ENCODE measurements at places on chromosomes 4 and X.
A peak's percentile ranks its signal among the peaks of the same experiment; 100 is the strongest.

DNA sequence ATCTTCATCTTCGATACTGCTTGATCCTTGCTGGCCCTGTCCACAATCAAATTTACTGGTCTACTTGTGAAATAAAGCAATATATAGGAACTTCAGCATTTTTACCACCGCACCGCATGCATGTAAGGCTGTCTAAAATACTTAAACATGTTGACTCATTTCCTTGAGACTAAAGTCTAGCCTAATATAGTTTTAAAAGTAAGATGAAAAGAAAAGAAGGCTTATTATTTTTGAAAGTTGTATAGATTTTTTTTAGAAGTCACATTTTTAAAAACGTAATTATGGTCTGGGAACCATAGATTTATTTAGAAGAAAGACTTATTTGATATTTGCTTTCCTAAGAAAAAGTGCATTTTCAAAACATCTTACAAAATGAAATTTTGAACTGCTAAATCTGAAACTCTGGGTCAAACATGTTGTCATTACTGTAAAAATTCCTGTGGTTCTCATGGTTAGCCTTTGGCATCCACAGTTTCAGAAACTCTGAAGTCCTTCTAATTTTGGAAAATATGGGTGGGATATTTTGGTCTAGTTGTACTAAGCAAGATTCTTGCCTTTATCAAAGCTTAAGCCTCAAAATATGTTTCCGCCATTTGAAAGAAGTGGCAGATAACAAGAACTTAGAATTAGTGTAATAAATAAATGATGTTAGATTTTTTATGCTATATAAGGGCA, 423.5 kb upstream of the CTSO start:
- DNase-seq, result no peak

DNA sequence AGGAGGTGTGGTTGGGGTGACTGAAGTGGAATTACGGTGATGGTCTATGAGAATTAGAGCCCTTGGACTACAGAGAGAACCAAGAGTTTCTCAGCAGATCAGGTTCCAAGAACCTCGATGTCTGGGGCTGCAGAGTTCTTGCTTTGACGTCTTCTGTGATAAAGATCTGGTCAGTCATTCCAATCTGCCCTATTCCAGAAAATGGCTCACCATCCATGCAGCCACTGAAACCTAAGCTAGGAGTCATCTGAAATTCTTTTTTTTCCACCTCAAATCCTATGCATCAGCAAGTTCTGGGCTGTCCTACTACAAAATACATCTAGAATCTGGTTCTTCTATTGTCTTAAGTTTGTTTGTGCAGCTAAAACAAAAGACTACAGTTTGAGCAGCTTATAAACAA, 254.4 kb upstream of the PGRMC2 start:
- no peak for DNase-seq

DNA sequence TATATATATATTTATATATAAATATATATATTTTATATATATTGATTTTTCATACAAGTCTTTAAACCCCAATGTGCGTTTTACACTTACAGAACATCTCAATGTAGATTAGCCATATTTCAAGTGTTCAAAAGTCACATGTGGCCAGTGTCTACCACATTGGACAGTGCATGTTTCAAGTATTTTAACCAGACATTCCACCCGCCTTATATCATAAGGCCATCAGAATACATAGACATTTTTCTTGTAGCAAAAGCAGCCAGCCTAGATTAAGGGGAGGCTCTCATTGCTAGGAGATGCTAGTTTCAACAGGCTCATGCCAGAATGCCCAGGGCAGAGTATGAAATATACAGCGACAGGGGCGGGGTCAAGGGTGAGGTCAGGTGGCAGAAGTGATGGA, 202.0 kb downstream of the NR3C2 start:
- DNase-seq, result no peak

DNA sequence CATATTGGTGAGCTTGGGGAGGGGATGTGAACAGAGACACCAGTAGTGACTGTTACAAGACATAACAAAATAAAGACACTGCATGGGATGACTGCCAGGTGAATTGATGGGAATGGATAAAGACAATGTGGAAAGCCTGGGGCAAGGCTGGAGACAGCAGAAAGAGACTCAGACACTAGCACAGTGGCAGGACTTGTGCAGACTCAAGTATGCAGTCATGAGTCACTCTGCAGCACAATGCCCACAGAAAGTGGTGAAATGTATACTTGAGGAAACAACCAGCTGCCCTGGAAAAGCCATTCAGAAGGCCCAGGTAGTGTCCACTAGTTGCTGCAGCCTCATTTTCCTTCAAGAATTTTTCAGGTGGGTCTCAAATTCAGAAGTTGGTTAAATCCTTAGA, 452.3 kb downstream of the MID1IP1 start:
- DNase-seq, result no peak

GRCh38 chr4:76963131-76963750, 13.7 kb downstream of the SEPTIN11 start:
- no peak for DNase-seq

DNA sequence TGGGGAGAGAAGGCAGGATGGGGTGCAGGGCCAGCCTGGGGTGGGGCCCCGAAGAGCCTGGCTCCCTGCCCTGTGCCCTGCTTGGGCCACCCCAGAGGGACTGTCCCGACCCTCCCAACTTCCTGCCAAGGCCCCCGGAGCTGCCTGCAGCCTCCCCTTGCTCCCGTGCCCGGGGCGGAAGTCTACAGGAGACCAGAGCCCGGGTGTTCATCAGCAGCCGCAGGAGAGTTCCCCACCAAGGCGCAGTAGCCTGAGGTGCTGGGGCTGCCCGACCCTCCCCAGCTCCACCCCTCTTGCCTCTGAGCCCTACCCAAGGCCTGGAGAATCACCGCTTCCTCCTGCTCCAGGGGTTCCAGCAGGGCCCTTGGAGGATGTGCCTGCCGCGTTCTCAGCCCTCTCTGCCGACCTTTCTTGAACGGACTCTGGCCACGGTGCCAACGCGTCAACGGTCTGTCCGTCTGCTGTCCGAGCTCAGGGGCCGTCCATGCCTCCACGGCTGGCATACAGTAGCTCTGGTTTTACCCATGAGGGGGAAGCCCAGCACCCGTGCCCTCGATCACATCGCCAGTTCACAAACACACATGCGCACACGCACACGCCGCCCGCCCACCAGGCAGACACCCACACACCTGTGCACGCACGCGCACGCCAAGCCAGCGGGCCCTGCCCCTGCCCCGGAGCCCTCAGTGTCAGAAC, 36.0 kb upstream of the SPON2 start:
- no peak for DNase-seq

DNA sequence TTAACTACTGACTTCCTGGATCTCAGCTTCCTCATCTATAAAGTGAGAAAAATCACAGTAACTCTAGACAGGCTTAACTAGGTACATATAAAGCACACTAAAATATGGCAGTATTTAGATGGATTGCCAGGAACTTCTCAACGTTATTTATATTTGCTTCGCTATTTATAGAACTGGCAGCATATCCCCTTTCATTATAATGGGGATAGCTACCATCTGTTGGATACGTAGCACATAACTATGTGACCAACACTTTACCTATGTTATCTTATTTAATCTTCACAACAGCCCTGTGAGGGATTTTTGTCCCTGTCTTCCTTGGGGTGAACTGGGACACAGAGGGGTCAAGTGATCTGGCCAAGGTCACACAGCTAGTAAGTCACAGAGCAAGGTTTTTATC, 64.6 kb downstream of the ENPEP start:
- DNase-seq, result no peak

DNA sequence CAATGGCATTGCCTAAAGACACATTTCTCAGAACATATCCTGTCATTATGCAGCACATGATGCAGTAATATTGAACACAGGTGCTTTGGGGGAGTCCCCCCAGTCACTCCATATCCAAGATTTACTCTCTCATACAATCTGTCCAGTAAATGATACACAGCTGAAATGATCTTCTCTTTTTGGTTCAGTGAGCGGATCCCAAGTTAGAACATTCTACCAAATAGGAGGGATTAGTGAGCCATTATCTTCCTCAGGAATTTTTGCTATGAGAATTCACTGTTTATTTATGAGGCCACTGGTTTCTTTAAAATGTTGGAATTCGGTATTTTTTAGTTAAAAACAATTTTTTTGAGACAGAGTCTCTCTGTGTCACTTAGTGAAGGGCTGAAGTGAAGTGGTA, 96.5 kb downstream of the TRAPPC11 start:
- no peak for DNase-seq

DNA sequence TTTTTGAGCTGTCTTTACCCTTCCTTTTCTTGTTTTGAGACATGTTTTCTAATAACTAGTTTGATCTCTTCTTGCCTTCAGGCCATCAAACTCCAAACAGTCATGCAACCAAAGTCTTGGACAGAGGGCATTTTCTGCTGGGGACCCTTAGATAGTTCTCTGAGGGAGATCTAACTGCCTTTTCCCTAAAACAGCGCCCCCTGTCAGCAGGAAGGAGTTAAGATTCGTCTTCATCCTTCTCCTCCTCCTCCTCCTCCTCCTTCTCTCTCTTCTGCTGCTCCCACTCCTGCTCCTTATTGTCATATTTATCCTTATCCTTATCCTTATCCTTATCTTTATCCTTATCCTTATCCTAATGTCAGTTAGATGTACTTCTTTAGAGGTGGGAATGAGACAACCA, 417.2 kb downstream of the TRAM1L1 start:
- no peak for DNase-seq

- no peak for DNase-seq
These were observed 1.1 kb downstream of the ABLIM2 start for GRCh38 chr4:8157496-8157895.

DNA sequence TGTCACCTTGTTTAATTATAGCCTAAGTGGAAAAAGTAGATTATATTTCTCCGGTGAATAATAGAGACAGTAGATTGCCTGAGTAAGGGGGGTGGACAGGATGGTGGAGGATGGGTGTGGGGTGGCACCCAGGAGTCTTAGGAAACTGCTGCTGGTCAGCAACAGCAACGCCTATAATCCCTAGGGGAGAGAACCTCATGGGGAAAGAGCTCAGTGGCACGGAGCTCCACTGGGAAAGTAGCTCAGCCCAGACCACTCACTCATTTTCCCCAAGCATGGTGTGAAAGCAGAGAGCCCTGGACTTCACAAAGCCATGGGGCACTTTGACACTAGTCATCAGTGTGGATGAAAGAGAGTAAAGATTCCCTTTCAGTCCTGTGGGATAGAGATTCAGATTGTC, 31.1 kb downstream of the METTL14 start:
- DNase-seq, result no peak

GRCh38 chrX:44903830-44904530, 31.0 kb downstream of the KDM6A start:
- no peak for DNase-seq

DNA sequence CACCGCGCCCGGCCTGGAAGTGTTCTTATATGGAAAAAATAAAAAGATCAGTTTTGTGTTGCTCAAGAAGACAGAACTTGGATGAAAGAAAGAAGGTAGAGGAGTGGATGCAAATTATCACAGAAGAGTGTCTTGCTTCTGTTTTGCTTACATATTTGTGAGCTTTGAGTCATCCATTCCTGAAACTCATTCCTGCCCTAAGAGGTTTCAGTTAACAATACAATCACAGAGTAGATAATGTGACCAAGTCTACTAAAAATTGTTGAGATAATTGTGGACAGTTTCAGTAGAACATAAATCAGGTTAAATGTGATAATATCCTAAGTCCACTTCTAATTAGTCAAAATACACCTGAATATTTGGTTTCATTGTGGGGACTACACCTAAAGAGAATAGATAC, 26.4 kb upstream of the LRCH2 start:
- no peak for DNase-seq

DNA sequence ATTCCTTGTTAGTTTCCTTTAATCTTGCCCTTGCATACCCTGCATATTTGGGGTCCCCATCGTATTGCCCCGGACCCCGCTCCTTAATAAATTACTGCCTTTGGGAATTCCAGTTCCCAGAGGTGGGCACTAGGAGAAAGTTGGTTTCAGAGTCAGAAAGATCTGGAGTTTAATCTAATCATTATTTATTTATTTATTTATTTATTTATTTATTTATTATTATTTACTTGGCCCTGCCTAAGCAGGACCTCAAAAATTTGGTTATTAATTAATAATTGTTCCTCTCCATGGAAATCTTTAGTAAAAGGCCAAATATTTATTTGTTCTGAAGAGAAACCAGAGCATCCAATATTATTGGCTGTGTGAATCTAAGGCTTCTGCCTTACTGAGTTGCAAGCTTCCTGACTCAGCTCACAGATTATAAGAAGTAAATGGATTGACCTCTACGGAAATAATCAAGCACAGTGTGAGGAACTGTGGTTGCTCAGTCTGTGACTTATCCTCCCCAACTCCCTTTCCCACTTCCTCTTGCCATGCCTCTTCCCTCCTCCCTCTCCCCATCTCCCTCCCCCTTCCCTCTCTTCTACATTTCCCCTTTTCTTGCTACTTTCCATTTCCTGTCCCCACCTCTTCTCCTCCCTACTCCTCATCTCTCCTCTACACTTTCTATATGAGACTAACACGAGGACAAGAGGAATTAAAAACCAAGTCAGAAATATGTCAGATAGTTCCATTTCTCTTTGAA, 61.5 kb upstream of the AP1S2 start:
- no peak for DNase-seq

GRCh38 chrX:55908661-55909212, 191.2 kb downstream of the RRAGB start:
- DNase-seq, result peak; percentile 17

GRCh38 chr4:54229631-54230483, 764 bp downstream of the PDGFRA start:
- DNase-seq, result no peak

- peak; percentile 49 for DNase-seq
These were observed 11.8 kb upstream of the DCUN1D4 start for GRCh38 chr4:51831133-51831532.

DNA sequence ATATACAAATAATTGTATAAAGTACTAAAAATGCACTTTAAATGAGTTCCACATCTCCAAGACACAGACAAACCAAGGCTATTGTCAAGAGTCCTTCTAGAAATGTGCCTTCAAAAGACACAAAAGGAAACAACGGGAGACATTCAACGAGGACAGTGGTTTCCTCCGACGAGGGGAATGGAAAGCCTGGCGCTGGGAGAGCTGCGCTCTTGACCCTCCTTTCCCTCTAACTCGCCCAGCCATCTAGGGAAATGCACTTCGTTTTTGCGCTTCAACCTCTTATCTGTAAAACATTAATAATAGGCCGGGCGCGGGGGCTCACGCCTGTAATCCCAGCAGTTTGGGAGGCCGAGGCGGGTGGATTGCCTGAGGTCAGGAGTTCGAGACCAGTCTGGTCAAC, 37.0 kb downstream of the ZFP42 start:
- DNase-seq, result no peak

- no peak for DNase-seq
These were observed 28.7 kb downstream of the STAG2 start for GRCh38 chrX:123990169-123990568.

All from LoVo (cell line).